ENCODE measurements at places on chromosomes 1 and 21.

GRCh38 chr1:1021920-1022259 lies 2.0 kb downstream of the AGRN start:
- DNase-seq: no peak

GRCh38 chr21:31132574-31133242 lies 94.4 kb upstream of the KRTAP19-8 start:
- DNase-seq: no peak

GRCh38 chr1:172351346-172351745 lies 69.1 kb upstream of the C1orf105 start:
- DNase-seq: no peak

GRCh38 chr1:178946416-178946815 lies 75.5 kb upstream of the ANGPTL1 start:
- DNase-seq: no peak

DNA sequence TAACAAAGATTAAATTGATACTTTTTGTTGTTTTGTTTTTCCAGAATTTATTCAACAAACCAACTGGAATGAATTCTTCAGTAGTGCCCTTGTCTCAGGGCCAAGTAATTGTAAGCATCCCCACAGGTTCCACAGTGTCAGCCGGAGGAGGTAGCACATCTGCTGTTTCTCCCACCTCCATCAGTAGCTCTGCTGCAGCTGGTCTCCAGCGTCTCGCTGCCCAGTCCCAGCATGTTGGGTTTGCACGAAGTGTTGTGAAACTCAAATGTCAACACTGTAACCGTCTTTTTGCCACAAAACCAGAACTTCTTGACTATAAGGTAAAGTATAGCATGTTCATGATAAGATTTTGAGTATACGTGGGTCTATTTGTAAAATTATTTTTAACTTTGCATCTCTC lies 118.5 kb downstream of the ZMYM4 start:
- no peak for DNase-seq

- no peak for DNase-seq
Observed at GRCh38 chr1:242784084-242784483, 259.6 kb upstream of the PLD5 start.

DNA sequence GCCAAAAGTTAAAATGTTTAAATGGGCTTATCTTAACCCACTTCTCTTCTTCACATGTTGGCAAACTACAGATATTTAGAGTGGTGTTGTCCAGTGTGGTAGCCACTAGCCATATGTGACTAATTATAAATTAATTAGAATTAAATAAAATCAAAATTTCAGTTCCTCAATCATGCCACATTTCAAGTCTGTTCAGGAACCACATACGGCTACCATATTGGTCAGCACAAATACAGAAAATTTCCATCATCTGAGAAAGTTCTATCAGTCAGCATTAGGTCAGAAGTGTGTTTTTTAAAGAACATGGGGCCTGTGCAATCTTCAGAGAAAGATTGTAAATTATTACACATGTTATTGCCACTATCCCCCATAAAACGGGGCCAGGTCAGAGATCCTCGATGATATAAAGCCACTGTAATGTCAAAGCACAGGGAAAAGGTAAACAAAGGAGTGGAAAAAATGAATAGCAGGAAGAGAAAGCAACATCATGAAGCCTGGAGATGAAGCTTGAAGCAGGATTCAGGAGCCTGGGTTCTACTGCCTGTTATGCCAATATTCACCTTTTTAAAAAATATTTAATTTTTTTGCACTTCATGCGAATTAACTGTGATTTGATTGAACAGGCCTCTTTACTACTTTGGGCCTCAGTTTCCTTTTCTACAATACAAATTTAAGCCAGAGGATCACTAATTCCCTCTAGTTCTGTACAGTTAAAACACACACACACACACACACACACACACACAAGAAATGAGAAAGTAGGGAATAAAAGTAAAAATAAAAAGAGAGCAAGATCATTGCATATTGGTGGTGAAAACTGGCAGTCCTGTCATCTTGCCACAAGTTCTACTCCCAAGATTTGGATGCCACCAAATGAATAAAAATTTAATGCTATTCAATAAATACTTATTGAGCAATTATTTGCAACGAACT lies 2.3 kb downstream of the RSBN1 start:
- no peak for DNase-seq

DNA sequence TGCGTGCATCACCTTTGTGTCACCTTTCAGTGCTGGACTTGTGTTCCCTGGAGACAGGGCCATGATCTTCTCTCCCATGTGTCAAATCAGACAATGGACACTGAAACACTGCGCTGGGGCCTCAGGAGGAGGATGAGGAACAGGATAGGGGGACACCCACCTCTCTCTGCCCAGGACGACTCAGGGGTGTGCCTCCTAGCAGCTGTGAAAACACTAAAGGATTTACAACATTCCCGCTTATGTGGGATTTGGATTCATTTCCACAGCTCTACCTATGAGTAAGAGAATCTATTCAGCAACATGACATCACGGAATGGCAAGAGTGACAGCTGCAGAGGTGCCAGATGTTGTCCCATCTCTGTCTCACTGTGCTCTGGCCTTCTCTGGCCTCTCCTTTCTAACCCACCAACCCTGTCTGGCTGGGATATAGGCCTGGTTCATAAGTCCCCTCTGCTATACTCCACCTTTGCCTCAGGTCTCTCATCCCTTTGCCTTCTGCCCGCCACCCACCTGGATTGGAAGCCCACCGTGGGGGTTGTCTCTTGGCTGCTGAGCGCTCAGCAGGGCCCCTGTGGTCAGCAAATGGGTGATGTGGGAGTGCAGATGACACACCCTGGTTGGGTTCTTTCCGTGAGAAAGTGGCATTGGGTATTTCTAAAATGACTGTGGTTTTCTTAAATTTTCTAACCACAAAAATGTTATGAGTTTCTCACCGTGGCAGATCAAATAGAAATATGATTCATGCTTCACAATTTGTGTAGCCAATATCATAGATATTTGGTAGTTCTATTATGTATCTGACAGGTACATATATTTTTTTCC lies 47.1 kb upstream of the TLR5 start:
- DNase-seq: no peak

DNA sequence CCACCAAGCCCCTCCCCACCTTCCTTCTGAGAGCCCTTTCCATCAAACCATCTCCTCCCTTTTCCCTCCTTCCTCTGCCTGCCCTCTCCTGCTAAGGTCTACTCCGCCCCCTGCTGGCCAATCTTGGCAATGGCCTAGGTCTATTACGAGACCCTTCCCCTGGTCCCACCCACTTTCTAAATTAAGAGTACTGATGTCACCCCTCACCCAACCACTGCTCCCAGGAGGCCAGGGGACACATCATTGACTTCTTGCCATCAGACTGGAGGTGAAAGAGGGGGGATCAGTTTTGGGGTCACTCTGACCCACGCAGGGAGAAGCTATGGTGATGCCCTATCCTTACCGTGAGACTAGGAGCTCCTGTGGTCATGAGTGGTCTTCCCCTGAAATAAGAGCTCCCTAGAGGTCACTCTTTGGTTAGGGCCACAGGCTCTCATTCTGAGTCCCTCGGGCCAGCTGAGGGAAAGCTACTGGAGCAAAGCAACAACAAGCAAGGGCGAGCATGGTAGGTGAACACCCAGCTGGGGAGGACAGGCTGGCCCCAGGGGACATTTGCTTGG lies 34.6 kb upstream of the S100A7 start:
- peak; percentile 93 for DNase-seq

- DNase-seq: no peak
Observed at GRCh38 chr1:99603699-99604560, 42.0 kb upstream of the PALMD start.

Data from BE2C (cell line).